ENCODE measurements at places on chromosomes 7 and 10.

DNA sequence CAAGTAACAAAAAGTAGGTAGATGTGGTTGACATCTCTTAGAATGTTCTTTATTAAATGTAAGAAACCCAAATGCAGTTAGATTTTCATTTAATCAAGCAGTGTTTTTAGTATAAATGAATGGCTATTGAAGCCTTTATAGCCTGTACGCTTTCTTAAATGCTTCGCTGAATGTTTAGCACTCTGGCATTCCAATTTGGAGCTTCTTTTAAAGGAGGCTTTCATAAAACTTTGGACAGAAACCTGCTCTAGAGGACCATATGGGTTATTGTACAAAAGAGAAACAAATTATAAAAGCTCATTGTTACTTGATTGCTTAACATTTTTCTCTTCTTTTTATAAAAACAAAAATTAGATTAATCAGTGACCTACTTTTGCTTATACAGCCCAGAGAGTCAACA is 59.5 kb downstream of the KCND2 start:
- no peak for DNase-seq

DNA sequence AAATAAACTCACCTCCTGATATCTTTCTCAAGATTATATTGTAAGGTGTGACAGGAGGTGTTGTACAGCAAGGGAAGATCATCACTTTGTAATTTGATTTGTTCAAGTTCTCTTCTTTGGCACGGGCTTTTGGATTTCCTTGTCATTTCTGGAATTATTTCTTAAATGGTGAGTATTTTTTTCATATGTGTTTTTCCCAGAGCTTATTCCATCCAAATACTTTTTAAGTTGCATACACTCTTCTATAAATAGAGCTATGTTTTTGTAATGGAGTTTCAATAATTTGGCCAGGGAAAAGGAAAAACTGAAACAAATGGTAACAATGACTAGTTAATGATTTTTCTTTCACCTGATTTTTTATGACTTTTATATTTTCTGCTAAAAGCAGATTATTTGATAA is 92.5 kb downstream of the CFAP58 start:
- no peak for DNase-seq

GRCh38 chr7:105224884-105225651 is 163.7 kb downstream of the SRPK2 start:
- no peak for DNase-seq

DNA sequence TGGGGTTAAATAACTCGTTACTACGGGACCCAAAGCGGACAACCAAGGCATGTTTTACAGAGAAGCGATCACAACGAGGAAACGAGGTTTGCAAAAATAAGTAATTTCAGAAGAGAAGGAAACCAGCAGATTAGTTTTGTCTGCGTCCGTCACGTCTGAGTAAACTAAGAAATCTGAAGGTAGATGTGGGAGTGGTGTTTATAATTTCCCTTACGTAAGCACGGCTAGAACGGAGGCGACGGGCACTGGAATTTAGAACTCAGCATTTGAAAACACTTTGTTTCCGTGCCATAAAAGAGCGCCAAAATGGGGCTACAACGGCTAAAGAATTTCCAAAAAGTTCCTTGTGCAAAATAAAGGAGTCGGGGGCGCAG is 718 bp upstream of the UMAD1 start:
- DNase-seq, result peak; percentile 43

DNA sequence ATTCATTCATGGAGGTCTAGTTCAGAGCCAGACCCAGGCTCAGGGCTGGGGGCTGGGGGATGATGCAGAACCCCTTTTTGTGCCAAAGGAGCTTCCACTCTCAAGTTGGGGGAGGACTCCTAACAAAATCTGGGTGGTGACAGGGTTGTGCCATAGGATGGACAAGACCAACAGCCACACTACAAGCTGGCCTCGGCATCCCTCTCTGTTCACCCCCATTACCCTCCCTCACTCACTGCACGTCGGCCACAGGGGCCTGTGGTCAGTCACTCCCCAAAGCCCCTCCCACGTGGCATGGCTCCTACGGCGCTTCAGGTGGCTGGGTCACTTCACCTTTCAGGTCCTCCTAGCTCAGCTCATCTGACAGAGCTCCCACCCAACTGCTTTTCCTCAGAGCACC is 348.7 kb upstream of the ZMIZ1 start:
- DNase-seq, result no peak

DNA sequence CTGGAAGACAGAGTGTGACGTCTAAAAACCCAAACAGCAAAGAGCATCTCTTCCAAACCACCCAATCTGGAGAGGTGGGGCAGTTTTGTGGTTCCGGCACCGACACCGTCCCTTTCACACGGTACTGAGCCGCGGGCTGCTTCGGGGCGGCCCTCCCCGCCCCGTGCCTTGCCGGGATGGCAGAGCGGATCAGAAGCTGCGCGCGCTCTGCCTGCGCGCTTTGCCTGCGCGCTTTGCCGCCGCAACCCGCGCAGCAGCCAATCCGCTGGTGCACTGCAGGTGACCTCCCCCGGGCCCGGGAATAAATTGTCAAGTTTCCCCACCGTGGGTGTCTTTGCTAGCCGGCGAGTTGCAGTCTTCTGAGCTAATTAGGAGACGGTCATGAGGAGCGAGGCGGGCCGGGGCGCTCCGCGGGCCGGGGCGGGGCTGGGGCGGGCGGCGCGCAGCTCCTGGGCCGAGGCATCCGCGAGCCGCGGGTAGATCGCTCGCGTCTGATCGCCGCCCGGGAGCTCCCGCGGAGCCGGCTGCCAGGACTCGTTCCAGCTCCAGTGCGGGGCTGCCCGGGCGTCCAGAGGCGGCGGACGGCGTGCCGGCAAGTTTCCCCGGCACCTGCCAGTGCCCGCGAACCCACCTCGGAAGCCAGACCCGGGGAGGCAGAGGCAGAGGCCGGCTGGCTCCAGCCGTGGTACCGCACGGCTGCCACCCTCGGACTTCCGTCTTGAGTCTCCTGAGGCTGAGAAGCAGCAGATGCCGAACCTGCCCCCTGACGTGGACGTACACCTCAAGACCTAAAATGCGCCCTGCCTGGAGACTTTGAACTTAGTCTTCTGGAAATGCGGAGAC is 536.0 kb upstream of the GALNT17 start:
- no peak for DNase-seq

DNA sequence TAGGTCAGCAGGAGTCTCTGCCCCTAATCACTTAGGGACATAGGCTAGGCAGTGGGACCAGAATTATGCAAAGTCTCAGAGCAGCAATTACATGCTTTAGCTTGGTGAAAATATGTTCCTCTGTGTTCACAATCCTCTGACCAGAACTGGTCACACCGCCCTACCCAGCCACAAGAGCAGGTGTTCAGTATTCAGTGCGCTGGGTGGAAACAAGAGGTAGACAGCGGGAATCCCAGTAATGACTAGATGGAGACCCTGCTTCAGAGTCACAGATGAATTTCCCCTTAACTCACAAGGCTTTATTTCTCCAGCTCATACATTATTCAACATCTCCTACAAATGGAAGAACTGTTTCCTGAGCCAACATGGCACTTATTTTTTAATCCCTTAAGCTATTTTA is 763.7 kb upstream of the POM121L12 start:
- DNase-seq, result no peak

- no peak for DNase-seq
Observed at GRCh38 chr7:140342727-140343514, 55.4 kb downstream of the SLC37A3 start.

- no peak for DNase-seq
Observed at GRCh38 chr7:6507906-6508305, 43.4 kb downstream of the GRID2IP start.

- DNase-seq, result no peak
Observed at GRCh38 chr7:84105586-84105985, 89.0 kb downstream of the SEMA3A start.

GRCh38 chr10:46030091-46030937 is at the start of gene NCOA4:
TSS of gene NCOA4 (minus strand) at chr10:46030623. CDS start at chr10:46016680, 13,943 bp downstream.
- peak; percentile 62 for DNase-seq

- peak; percentile 56 for DNase-seq
Observed at GRCh38 chr10:89645742-89646172, 715 bp upstream of the PANK1 start.

GRCh38 chr7:66238773-66239466 is 33.8 kb downstream of the TPST1 start:
- DNase-seq, result no peak

- no peak for DNase-seq
Observed at GRCh38 chr10:104663076-104663475, 22.0 kb downstream of the SORCS3 start.

GRCh38 chr10:127720903-127721302 is 16.1 kb upstream of the FOXI2 start:
- DNase-seq, result no peak

DNA sequence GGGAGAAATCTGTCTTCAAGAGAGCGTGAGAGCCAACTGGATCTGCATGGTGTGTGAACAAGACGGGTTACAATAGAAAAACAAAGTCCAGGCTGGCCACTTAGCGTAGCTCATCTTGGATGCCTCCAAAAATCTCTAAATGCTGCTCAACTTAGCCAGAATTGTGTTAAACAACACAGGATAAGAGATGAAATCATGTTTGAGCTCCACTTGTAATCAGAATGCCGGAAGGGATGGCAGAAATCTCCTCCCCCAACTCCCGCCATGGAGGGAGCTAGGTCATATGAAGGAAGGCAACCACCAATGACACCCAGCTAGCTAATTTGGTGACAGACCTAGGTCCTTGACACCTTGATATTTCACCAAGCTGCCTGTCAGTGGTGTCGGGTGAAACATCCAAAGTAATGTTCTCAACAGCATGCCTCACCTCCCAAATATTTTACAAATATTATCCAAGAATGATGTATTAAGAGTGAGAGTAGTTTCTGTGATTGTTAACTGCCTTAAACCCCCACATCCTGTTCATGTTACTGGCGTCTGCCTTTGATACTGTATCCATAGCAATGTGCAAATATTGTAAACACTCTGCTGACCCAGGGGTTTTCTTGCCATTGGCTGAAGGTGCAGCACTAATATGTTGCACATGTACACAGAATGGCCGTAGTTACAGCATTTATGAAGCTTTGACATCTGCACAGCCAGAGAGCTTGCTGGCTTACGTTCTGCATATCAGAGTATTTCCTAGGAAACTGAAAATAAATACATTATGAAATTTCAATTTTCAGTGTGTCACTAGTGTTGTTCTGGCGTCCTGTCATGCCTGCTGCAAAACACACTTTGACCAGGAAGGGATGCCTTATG is 25.8 kb downstream of the TMEM254 start:
- DNase-seq, result no peak

DNA sequence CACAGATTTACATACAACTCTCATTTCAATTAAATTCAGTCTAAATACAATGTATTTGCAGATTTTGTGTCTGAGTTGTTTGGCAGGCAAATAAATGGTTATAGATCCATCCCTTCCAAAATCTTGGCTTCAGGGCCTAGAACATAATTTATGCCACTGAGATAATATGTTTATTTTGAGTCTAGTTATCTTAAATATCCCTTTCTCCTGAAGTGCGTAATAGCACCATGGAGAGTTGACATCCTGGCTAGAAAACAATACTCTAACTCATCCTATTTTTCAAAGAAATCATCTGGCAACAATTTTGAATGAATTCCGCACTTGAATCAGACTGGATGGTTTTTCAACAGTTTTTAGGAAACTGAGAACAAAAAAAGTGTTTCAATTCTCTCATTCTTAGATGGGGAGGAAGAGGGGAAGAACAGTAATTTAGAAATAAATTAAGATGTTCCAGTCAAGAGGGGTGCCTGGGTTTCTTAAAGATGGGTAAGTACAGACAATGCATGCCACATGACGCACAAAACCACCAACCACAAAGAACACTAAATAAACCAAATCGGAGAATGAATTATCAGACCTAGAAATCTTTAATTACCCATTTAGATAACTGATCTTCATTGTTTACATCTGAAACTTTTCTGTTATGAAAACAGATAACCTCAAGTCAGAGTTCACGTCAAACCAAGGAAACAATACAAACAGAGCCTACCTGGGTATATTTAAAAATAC is 228.7 kb upstream of the PTN start:
- no peak for DNase-seq

- DNase-seq, result no peak
Observed at GRCh38 chr7:46880508-46881196, 701.3 kb downstream of the TNS3 start.

GRCh38 chr7:127988751-127989150 is 42.5 kb downstream of the LRRC4 start:
- DNase-seq, result no peak

- no peak for DNase-seq
Observed at GRCh38 chr10:33869028-33869427, 534.6 kb upstream of the NRP1 start.

- no peak for DNase-seq
Observed at GRCh38 chr7:120949393-120949911, 1.1 kb upstream of the ING3 start.

GRCh38 chr10:97328646-97329453 is 5.7 kb downstream of the FRAT2 start:
- no peak for DNase-seq

GRCh38 chr7:1758028-1758858 is 88.2 kb downstream of the ELFN1 start:
- DNase-seq, result no peak

DNA sequence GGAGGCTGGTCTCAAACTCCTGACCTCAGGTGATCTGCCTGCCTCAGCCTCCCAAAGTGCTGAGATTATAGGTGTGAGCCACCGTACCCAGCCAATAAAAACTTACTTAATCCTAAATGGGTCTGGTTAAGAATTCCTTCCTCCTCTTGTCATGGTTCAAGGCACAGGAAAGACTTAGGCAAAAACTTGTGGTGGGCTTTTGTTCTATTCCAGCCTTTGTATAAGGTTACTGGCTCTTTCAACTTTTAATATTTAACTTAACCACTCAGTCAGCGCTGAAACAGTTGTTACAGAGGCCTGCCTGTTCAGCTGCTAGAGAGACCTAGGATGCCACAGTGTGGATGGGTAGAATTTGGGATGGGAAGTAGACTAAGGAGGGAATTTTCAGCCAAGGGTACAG is 28.1 kb upstream of the GARS1 start:
- no peak for DNase-seq

GRCh38 chr10:78770167-78771090 is 298.3 kb upstream of the ZMIZ1 start:
- DNase-seq, result no peak

DNA sequence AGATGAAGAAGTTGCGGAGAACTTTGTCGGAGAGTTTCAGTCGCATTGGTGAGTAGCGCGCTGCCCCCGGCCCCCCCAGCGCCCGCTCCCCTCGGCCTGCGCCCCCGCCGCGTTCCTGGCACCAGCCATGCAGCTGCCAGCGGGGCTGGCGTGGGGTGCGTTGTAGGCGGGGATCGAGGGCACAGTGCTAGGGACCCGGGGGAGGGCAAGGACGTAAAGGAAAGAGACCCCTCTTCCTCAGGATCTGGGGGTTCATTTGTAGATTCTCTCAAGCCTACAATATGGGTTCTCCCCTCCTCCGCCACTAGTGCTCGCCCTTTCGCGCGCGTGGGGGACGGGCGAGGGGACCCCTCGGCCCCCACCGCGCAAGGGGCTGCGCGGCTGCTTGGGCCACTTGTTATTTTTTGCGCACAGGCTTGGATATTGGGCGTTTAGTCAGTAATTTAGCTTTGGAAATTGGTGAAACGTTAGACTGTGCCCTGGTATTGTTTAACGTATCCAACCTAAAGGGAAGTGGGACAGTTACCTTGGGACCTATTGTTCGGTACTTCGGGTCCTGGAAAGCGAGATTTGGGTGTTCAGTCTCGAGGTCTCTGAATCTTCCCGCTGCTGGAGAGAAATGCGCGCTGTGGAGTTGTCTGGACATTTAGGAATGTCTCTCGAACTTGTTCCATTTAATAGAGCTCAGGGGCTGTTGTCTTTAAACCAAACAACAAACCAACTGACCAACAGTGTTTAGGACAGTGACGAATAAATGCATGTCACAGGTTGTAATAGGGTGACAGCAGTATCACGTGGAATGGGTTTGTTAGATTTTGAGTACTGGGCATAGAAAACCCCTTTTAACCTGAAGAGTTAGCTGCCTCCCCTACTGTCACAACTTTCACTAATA is 796 bp downstream of the CDK14 start:
- DNase-seq, result no peak
